ENCODE measurements at places on chromosomes 5 and 9. TPM values are rescaled to one million over a fixed set of nuclear protein-coding genes. Genes with fewer than 3 reads are reported as not detected.

DNA sequence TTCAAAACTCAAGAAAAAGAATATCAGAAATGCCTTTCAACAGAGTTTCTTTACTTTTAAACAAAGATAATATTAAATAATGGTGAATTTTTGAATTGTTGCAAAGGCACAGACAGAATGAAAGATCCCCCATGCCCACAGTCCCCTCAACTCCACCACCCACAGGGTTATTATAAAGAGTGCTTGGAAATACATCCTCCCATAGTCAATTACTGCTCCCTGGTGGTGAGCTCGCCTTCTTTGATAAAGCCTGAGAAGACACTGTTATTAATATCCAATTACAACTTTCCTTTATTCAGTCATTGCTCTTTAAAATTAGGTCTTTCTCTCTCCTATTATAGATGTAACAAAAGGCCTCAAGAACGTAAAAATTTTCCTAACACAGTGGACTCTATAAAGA is 490.2 kb upstream of the RORB start:
- DNase-seq, result no peak

DNA sequence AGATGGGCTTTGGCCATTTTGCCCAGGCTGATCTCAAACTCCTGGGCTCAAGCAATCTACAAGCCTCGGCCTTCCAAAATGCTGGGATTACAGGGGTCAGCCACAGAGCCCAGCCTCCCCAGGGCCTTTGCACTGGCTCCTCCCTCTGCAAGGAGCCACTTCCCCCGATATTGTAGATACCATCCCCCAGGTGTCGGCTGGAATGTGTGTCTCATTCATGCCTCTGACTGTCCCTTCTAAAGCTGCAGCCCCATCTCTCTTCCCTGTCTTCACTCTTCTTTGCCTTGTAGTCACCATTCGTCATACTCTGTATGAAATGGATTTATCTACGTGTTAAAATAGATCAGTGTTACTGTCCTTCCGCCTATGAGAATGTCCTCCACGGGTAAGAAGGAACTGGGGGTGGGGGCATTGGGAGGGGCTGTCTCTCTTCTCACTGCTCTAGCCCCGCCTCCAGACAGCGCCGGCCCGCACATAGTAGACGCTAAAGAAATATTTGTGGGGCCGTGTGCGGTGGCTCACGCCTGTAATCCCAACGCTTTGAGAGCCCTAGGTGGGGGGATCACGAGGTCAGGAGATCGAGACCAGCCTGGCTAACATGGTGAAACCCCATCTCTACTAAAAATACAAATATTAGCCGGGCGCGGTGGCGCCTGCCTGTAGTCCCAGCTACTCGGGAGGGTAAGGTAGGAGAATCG is 68.5 kb downstream of the LMX1B start:
- DNase-seq, result no peak

- DNase-seq, result peak; percentile 78
Measured at GRCh38 chr9:22307013-22307711, 139.5 kb upstream of the DMRTA1 start.

DNA sequence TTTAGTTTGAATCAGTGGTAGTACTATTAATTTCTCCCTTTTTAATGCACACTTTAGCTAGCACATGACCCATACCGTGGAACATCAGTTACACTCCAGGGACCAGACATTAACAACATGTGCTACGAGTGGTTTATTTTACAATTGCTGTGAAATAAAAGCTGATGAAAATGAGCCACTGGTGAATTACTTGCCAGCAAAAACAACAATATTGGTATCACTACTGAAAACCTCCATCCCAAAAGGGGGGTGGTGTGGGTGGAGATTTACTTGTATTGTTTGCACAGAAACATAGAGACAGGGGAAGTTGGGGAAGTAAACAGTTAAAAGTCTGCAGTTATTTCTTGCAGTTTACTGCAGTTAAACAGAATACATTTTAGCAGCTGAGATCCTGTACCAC is 369.6 kb upstream of the GRAMD2B start:
- DNase-seq, result no peak

Gene STPG3
- not detected for polyA plus RNA-seq
